Erythroblast (primary cell): ENCODE measurements at places on chromosomes 4 and X.

DNA sequence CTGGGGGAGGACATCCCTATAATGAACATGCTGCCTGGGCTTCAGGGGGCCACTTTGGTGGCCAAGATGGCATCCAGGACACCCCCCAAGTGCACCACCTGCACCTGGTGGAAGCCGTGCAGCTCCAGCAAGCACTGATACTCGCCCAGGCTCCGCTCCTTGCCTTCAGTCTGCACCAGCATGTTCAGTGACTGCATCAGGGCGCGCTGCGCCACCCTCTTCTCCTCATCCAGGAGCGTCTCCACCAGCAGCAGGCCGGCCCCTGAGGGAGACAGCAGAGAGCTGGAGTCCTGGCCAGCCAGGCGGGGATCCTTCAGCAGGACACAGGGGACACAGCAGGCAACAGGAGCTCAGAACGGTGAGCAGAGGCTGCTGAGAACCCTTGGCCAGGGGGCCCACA, 11.3 kb upstream of the SLC25A6 start:
- no peak for DNase-seq

- DNase-seq = no peak
Measured at GRCh38 chr4:39278476-39278875, 87.7 kb downstream of the RFC1 start.

GRCh38 chr4:2933566-2934076, 29.6 kb downstream of the NOP14 start:
- no peak for DNase-seq

DNA sequence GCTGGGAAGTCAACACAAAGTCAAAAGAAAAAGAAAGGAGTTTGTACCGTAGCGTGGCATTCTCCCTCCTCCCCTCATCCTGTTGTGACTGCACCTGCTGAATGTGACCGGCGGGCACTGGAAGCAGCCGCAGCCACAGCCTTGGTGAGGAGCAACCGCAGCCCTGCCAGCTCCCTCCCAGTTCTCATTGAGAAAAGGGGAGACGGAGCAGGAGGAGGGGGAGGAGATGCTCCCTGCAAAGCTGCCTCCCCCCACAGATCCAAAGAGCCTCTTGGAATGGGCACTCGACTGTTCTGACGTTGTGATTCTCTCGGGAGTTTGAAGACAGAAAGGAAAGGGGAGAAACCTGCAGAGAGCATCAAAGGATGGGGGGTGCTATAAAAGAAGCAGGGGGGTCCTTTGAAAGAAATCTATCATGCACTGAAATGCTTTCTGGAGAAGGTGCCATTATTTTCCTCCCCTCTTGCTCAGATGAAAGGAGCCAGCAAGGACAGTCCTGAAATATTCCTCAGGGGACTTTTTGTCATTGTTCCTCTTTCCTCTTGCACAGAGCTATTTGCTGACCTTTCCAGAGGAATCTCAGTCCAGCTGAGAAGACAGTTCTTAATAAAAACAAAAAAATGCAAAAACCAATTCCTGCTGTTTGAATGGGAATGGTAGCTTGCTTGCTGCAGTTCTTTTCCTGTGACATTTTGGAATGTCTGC, 429.7 kb downstream of the MAPK10 start:
- DNase-seq = no peak

GRCh38 chr4:31662951-31663350, 942.8 kb downstream of the PCDH7 start:
- no peak for DNase-seq

GRCh38 chrX:38166478-38167083, 54.1 kb downstream of the SRPX start:
- peak; percentile 57 for DNase-seq

DNA sequence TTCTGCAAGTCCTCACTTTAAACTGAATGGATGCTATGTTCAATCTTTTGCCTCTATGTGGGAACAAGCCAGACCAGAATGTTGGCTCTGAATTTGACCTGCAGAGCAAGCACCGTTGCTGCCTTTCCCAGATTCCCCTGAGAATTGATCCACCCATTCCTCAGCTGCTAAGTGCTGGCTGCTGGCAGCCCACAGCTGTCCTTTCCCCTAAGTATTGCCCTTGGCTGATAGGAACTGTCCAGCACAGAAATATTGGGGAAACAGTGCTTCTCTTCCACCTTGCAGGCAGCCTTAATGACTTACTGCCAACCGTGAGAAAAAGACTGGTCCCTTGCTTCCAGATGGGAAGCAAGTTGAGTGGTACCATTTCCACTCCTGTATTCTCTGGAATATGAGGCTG, 475.9 kb downstream of the PDHA2 start:
- DNase-seq = no peak

DNA sequence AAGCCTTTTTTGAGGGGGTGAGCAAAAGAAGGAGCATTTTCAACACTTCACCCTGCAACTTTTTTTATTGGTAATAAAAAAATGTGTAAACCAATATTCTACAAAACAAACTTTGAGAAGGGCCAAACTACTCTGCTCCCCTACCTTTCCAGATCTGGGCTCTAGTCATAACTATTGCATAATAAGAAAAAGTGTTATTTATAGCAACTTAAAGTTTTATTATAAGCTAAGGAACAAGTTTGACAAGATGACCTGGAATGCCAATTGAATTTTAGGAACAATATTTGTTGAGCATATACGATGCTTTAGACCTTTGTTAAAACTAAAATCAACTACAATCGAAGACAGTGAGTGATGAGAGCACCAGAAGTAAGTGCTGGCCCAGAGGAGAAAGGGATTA, 409.6 kb downstream of the IL15 start:
- no peak for DNase-seq

GRCh38 chr4:16759931-16760582, 138.4 kb downstream of the LDB2 start:
- DNase-seq = no peak

- DNase-seq = peak; percentile 25
Measured at GRCh38 chr4:146545102-146545501, 23.4 kb upstream of the SLC10A7 start.

GRCh38 chr4:6584865-6585264, 9.9 kb downstream of the MAN2B2 start:
- DNase-seq = no peak

GRCh38 chr4:14679906-14680305, 322.4 kb upstream of the CPEB2 start:
- DNase-seq = no peak

DNA sequence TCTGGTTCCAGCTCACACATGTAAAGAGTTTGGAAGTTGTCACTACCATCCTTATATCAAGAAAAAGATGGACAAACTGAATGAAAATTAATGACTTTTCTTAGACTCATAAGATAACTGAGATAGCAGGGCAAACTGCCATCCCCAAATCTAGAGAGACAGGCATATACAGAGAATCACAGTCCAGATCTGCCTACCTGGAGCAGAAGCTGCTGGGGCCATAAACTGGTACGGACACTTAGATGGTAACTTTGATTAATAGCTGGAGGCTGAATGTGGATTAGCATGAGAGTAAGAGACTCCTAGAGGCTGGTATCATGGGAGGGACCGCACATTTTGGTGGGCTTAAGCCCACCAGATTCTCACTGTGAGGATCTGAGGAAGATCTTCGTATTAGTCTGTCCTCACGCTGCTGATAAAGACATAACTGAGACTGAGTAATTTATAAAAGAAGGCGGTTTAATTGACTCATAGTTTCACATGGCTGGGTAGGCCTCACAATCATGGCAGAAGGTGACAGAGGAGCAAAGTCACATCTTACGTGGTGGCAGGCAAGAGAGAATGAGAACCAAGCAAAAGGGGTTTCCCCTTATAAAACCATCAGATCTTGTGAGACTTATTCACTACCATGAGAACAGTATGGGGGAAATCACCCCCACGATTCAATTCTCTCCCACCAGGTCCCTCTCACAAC, 10.8 kb upstream of the POLA1 start:
- no peak for DNase-seq

DNA sequence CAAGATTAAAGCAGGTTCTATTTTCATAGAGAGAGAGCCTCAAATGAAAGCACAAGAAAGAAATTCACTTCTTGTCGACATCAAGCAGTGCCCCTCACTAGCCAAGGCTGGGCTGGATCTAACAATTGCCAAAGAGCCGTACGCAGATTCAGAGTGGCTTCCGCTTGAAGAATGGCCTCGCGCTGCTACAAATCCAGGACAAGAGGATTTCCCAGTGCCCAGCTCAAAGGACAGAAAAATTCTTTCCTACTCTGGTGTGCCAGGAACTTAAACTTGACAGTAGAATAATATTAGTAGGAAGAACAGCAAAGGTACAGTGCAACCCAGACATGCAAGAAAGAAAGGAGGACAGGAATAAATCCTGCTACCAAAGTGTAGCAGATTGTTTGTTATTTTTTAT, 56.5 kb upstream of the PPARGC1A start:
- no peak for DNase-seq

- no peak for DNase-seq
Measured at GRCh38 chr4:162104459-162105124, 59.2 kb downstream of the FSTL5 start.

- no peak for DNase-seq
Measured at GRCh38 chr4:26367811-26368210, 47.0 kb downstream of the RBPJ start.

- peak; percentile 41 for DNase-seq
Measured at GRCh38 chr4:1928356-1929239, 57.4 kb downstream of the NSD2 start.

GRCh38 chrX:67545893-67546495, 2.2 kb downstream of the AR start:
- DNase-seq = no peak

- DNase-seq = no peak
Measured at GRCh38 chr4:140856621-140857062, 100.5 kb upstream of the TBC1D9 start.

- no peak for DNase-seq
Measured at GRCh38 chr4:36226430-36227227, 17.7 kb downstream of the ARAP2 start.

DNA sequence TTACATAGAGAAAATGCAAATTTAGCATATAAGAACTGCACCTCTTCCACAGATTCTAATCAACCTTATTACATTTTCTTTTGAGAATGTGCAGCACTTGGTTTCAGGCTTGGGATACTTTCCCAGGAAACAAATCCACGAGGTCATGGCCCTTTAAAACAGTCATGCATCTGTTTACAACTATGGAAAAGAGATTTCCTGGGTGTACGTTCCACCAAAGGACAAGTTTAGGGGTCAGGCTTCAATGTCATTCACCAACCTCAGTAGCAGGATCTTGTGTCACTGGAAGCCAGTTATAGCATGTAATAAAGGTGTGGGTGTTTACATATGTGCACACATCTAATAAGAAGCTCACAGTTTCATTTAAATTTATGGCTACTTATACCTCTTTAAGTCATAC, 30.7 kb downstream of the EREG start:
- no peak for DNase-seq

DNA sequence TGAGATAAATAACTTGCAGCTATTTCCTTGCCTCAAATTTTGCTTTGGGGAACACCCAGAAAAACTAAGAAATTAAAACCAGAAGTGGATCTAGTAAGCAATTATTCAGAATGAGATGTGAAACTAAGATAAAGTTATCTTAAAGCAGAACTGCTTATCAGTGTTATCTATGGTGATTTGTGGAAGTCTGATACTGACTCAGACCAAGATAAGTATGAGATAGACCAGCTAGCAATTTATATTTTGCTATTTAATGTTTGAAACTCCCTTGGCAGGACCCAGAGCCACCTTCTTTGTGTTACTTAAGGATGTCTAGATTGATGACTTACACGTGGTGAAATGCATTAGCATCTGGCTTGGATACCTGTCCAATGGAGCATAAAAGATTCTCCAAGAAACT, 368.1 kb downstream of the EPHA5 start:
- no peak for DNase-seq

DNA sequence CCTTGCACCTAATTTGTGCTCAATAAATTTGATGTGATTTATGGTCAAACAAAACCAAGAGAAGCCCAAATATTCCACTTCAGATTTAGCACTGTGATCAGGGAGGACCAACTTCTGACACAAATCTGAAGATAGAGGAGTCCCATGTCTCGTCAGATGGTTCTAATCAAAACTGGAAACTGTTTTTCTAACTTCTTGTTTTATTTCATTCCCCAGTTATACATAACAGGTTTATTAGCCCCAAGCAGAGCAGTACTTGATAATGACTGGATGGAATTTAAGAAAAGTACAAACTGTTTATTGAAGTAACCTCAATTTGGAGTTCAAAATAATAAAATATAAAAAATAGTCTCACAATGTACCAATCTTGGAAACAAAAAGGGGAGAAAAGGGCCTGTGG, 310.3 kb downstream of the LDB2 start:
- DNase-seq = no peak

GRCh38 chr4:8393593-8394038, 46.9 kb downstream of the ACOX3 start:
- DNase-seq = no peak

- no peak for DNase-seq
Measured at GRCh38 chrX:13121020-13121555, 76.7 kb upstream of the FAM9C start.
